ENCODE measurements at places on chromosomes 11 and 22.
A peak's percentile ranks its signal among the peaks of the same experiment; 100 is the strongest.

DNA sequence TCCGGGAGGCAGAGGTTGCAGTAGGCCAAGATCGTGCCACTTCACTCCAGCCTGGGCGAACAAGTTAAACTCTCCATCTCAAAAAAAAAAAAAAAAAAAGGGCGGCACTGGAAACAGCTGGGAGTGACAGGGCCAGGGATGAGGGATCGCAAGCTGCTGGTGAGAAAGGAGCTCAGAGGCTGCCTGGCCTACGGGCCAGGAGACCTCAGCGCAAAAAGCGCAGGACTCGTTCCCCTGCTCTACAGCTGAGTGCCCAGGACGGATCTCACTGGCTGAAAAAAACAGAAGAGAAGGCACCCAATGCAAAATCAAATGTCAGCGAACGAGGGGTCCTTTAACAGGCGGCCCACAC, 650 bp upstream of the NUP50 start:
- no peak for DNase-seq

GRCh38 chr11:33913991-33914390, 22.1 kb upstream of the LMO2 start:
- no peak for DNase-seq

DNA sequence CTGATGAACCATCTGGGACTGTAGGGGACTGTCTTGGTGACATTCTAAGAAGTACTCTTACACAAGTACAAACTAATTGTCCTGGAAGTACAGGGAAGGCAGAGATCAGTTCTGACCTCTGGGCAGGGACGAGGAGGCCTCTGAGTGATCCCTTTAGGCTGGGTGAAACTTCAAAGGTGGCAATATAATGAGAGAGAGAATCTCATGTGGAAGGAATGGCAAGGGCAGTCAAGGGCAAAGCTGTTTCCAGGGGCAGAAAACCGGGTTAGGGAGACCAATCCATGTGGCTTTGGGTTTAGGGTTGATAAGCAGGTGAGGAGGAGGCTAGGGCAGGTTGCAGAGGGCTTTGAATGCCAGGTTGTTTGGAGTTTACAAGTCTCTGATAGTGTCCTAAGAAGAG, 21.3 kb upstream of the MYH9 start:
- DNase-seq = no peak

DNA sequence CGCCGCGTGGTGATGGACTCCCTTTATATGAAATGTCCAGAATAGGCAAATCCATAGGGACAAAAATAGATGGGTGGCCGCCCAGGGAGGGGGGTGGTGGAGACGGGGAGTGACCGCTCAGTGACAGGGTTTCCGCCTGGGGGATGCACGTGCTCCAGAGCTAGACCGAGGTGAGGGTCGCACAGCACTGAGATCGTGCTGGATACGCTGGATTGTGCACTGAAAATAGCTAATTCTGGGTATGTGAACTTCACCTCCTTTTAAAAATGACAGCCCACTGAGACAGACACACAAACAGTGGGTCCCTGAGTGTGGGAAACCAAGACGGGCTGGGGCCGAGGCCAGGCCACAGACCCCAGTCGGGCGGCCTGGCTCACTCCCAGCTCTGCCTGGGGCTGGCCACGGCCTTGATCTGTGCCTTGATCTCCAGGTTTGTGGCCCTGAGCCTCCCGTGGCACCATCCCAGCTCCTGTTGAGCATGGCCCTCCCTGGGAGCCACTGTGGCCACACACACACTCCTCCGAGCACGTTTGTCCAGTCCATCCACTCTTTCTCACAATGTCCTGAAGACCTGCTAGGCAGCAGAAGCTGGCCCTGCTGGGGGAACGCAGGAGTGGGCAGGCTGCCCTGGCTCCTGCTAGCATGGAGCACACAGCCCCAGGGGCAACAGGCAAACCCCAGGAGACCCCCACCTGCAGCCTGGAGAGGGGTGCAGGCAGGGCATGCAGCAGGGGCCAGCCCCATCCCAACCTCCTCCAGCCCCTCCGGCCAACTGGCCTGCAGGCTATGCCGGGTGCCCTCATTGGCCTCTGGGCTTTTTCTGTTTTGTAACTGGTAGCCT, 41.0 kb upstream of the TH start:
- DNase-seq = no peak

DNA sequence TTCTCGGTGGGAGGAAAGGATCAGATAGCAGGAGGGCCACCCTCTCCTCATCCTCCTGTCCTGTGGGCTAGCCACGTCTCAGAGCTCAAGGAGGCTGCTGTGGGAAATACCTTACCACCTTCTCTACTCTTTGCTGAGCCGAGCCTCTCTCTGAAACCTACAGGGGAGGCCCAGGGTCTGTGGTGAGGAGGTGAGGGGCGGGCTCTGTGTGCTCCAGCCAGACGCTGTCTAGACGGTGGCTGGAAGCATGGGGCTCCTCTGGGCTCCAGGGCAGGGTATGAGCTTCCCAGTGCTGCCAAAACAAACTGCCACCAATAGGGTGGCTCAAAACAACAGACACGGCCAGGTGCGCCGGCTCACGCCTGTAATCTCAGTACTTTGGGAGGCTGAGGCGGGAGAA, 5.5 kb upstream of the TMPRSS6 start:
- no peak for DNase-seq

DNA sequence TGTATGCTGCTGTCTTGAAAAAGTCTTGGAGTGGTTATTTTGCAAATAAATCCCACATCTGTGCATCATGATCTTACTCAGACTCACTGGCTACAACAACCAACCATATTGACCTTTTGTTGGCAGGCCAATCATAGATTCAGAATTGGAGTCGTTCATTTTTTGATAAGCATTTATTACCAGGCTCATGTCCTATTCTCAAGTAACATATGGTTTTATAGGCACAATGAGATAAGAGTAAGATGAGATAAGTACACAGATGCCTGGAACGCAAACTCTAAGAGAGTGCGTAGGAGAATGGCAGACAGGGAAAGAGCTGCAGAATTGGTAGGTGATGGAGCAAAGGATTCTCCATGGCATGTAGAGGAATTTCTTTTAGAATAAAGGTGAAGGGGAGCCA, 71.6 kb upstream of the SLC5A12 start:
- DNase-seq = no peak

- no peak for DNase-seq
These were observed 12.5 kb downstream of the SRPRA start for GRCh38 chr11:126256216-126256615.

DNA sequence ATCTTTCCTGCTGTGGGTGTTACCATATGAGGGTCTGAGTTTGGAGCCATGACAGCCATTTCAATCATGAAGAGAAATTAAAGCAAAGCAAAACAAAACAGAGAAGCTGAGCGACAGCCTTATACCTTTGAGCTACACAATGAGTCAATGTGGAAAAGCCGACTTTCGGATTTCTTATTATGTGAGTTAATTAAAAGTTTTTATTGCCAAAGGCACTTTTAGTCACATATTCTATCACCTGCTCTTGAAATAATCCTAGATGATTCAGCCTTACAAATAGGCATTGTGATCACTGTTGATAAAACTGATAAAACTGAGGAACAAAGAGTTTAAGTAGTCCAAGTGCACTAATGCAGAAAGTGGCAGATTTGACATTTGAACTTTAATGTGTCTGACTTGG, 381.9 kb upstream of the TENM4 start:
- no peak for DNase-seq

GRCh38 chr22:47287516-47287915, 525.1 kb downstream of the TBC1D22A start:
- DNase-seq = no peak

- no peak for DNase-seq
These were observed 76.8 kb downstream of the MN1 start for GRCh38 chr22:27724709-27725108.

DNA sequence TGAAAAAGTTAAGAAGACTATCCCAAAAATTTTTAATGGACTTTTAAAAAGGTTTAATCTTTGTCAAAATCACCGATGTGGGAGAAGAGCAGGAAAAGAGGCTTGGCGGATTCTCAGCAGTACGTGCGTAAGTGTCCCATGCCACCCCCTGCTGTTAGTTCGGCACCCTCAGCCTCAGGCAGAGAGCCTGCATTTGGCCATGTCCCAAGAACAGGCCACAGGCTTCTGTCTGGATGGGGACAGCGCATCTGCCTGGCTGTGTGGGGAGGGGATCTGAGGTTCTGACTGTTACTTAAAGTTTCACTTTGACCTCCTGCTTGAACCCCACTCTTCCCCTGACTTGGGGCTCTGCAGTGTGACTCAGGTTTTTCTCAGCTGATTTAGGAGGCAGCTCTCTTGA, 35.3 kb downstream of the EXT2 start:
- no peak for DNase-seq

- no peak for DNase-seq
These were observed 72.2 kb downstream of the PDHX start for GRCh38 chr11:34988294-34989255.

GRCh38 chr22:19430890-19431541, 517 bp downstream of the HIRA start:
- DNase-seq = no peak

- DNase-seq = peak; percentile 23
These were observed 12.3 kb upstream of the ASRGL1 start for GRCh38 chr11:62324731-62325556.

- no peak for DNase-seq
These were observed 153.2 kb upstream of the E2F8 start for GRCh38 chr11:19393941-19394340.

DNA sequence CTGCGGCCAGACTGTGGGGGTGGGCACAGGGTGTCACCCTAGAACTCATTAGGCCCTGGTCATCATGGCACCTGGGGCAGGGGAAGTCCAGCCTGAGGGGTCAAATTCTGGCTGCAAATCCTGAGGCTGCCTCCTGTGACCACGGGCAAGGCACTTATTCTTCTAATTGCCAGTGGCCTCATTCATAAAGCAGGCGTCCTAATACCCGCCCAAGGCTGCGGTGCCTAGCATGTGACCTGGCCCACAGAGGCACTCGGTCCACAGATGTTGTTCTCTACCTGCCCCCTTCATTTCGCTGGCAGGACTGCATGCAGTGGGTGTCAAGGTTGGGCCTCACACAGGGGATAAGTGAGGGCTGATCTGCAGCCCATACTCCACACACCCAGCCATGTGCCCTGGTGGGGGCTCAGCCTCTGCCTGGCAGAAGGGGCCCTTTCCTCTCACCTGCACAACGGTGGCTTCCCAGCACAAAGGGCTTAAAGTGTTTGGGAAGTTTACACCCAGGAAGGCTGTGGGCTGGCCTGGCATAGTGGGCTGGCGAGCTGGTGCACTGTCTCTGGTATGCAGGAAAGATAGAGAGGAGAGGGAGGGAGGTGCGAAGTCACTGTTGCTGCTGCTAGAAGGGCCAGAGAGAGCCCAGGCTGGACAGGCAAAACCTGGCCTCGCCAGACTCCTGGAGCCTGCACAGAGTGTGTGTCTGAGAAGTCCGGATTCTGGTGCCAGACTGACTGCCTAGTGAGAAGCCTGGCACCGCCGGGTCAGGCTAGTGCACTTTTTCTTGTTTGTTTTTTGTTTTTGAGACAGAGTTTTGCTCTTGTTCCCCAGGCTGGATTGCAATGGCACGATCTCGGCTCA, 3.2 kb downstream of the MPST start:
- no peak for DNase-seq

GRCh38 chr22:16776080-16776479, 49.1 kb downstream of the XKR3 start:
- DNase-seq = no peak

GRCh38 chr11:69515271-69516245, 34.1 kb downstream of the LINC01488 start:
- no peak for DNase-seq

- no peak for DNase-seq
These were observed 557 bp downstream of the RANGAP1 start for GRCh38 chr22:41285441-41285819.

DNA sequence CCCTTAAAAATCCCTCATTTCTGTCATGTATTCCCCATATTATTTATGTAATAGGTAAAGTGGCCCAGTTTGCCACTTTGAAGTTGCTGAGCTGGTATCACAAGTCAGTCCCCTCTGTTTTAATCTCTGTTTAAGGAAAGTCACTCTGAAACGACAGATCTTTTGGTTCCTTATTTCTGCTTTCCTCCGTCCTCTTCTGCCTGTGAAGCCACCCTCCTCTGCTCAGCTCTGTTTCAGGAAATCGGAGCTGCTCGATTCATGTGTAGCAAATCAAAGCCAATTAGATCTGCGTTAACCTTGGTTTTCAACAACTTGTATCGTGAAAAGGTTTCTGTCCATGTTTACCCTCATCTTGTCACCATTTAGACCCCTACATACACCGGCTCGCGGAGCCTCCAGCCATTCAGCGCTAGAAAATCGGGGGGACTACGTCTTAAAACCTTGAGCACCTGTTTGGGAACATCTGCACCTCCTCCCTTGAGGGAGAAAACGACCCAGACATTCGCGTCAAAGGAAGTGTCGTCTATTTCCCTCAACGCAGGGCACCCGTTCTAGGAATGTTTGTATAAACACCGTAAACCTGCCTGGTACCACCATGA, 576 bp upstream of the SC5D start:
- no peak for DNase-seq

DNA sequence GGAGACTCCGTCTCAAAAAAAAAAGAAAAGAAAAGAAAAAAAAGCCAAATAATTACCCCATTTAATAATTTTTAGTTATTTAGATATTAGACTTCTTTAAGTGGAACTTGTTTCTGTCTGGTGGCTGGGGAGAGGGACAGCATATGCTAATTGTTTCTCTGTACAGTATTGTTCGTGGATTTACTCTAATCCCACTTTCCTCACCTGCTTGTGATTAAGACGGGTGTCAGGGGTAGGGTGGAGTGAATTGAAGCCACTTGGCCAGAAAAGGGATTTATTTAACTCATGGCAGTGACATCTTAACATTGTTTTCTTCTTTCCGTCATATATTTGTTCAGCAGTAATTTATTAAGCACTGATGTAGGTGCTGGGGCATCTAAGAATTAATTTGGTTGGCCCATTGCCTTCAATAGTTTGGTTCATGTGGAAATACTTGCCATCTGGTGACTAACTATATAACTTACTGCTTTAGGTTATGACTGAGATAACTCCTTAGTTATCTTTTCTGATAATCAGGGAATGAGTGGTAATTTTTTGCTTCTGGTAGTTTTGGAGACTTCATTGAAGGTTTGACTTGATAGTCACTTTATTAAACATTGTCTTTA, 4.6 kb downstream of the TNRC6B start:
- no peak for DNase-seq

DNA sequence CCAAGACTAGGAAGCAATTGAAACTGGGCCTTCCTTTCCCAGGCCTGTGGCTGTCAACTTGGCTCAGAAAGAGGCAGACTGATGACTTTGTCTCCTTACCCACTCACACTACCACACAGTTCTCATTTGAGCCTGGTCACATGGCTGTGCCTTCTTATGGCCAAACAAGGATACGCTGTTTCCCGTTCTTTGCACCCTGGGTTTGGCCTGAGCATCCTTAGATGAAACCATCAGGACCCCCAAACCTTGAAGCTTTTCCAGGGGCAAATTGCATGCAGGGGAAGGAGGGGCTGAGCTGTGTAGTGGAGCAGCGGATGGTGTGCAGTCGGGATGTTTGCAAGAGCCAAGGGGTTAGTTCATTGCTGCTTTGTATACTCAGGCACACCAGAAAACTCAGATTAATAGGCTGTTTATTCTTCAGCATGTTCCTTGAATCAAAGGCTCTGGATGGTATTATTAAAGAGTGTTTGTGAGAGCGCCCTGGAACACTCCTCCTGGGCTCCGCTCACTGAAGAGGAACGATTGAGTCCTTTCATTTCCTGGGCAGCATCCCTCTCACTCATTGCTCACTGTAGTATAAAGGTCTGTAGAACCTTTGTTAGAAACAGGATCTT, 69.8 kb downstream of the ARFGAP2 start:
- no peak for DNase-seq
